Midbrain (tissue), 1 donor: ENCODE measurements at places on chromosomes 12 and 14.

GRCh38 chr14:87813686-87814085, 179.3 kb downstream of the GALC start:
- no peak for DNase-seq

DNA sequence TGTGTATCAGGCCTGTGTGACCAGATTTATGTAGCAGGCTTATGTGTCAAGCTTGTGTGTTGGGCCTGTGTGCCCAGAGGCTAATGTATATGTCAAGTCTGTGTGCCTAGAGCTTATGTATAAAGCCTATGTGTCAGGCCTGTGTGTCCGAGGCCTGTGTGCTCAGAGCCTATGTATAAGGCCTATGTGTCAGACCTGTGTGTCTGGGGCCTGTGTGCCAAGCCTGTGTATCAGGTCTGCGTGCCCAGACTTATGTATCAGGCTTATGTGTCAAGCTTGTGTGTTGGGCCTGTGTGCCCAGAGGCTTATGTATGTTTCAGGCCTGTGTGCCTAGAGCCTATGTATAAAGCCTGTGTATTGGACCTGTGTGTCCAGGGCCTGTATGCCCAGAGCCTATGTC, 249.3 kb upstream of the AVPR1A start:
- no peak for DNase-seq

DNA sequence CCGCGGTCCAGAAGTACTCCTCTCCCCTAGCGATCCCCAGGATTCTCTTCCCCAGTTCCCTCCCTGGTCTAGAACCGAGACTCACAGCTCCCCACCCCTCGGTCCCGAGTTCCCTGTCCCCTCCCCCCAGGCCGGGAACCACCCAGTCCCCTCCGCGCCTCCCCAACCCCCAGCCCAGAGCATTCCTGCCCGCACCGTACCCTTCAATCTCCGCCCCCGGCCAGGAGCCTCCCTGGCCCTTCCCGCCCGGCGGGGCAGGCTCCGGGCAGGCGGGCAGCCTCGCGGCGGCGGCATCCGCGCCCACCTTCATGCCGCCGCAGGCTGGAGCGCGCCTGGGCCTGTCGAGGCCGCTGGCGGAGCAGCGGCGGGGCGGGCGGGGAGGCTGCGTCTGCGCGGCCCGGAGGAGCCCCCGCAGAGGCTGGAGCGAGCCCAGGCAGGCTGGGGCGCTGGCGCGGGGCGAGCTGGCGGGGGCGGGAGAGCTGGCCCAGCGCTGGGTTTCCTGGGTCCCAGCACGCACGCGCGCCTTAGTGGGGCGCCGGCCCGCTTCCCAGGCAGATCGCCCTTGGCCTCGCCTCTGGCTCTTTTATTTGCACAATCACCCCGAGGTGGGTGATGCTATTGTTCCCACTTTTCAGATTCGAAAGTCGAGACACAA, 22.2 kb upstream of the GPR132 start:
- DNase-seq: no peak

- DNase-seq: peak; percentile 48
These were observed 4.8 kb downstream of the FAM222A start for GRCh38 chr12:109718390-109718789.

GRCh38 chr14:89617481-89618329, 200.7 kb upstream of the FOXN3 start:
- peak; percentile 66 for DNase-seq

DNA sequence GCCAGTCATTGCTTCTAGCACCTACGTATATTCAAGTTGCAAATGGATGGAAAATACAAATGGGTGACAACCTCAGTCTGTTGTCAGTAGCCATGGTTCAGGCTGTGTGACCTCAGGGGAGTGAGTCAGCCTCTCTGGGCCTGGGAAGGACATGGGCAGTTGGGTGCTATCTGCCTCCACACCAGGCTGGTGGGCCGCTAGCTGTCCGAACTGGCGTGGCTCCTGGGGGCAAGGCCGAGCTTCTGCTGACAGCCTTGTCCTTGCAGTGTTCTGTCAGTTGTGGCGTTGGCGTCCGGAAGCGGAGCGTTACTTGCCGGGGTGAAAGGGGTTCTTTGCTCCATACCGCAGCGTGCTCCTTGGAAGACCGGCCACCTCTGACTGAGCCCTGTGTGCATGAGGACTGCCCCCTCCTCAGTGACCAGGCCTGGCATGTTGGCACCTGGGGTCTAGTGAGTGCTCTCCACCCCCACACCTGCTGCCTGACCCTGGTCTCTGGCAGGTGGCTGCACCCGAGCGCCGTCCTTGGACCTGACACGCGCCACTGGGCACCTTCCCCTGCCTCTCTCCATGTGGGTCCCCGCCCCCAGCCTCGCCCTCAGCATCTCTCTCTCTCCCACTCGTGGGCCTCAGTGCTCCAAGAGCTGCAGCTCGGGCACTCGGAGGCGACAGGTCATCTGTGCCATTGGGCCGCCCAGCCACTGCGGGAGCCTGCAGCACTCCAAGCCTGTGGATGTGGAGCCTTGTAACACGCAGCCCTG, 17.1 kb downstream of the PAPLN start:
- no peak for DNase-seq

DNA sequence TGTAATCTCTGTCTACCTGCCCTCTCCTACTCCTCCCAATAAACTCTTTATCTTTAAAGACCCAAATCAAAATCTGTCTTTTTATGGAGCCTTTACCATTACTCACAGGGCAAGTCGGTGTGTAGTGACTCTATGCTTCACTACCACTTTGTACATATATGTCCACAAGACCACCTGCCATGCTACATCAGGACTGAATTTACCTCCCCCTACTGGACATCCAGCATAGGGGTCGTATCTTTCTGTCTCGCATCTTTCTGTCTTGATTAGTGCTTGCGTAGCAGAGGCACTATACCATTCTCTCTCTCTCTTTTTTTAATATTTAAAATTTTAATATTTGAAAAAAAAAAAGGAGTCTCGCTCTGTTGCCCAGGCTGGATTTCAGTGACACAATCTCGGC, 587.5 kb downstream of the SOX5 start:
- DNase-seq: no peak

- DNase-seq: no peak
These were observed 184.9 kb downstream of the ITPR2 start for GRCh38 chr12:26648066-26648465.

GRCh38 chr14:44463356-44464004, 43.6 kb downstream of the FSCB start:
- DNase-seq: no peak

DNA sequence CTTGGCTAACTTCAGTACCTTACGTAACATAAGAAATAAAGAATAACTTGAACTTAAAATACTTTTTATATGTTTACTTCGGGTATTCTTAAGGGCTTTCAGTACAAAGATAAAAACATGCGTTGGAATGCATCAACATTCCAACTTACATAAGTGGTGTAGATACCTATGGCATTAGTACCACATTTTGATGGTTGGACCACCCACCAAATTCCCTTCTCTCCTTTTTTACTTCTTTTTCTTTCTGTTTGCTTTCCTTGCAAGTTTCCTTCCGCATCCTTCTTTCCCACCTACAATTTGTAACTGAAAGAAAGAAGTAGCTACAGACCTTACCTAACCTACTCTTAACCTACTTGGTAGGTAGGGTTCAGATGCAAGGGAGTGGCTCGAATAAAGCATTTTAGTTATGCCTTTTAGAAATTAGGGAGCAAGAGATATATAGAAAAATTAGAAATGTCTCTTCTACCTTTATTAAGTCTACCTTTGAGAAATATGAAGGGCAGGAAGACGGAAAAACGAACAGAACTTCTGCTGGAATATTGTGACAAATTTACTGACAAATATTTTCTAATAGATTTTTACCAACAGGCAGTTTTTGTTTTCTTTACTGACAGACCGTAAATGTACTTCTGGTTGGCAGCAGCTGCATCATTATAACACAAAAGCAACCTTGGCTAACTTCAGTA, 2.1 kb upstream of the ARHGAP5 start:
- DNase-seq: no peak

DNA sequence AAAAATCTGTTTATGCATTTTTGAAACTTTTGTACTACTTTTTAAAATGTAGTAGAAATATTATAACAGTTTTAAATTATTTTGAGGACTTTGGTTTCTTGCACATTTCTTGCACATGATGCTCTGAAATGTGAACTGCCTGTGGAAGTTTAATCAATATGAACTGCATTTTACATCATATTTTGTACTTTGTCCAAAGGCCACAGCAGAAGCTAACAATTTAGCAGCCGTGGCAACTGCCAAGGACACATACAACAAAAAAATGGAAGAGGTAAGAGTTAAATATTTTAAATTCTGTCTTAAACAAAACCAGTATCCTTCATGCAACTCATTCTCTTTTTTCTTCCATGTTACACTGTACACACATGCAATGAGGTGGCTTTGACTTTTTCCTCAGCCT, 45.1 kb downstream of the SAV1 start:
- DNase-seq: no peak

DNA sequence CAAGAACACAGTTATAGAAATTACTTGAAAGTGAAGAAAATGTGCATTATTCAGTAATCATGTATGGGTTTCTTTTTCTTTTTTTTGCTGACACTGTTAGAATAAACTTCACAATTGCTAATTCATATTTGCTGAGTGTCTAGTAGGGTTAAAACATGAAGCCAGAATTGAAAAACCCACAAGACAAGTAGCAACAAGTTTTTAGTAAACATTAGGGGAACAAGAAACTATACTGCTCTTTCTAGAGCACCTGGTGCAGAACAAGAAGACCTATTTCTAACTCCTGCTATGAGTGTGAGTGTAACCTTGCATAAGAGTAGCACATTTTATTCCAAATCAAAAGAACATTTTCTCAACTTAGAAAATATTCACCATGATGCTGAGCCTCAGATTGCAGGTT, 83.2 kb downstream of the ITPR2 start:
- DNase-seq: no peak

GRCh38 chr14:72128629-72129028, 196.4 kb downstream of the RGS6 start:
- DNase-seq: no peak

DNA sequence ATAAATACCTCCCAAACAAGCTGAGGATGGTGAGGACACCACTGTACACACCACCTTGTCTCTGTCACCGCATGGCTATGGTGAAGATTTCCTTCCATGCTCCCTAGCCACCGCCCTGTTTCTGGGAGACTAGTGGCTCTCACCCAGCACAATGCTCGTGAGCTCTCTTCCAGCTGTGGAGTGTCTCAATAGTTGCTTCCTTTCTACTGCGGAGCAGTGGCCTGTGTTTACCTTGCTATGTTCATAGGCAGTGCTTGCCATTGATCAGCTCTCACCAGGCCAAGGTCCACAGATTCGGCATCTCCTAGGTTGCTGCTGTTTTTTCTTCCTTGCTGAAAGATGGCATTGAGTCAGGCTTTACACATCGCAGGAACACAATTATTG, 313.6 kb upstream of the RTL1 start:
- DNase-seq: no peak

DNA sequence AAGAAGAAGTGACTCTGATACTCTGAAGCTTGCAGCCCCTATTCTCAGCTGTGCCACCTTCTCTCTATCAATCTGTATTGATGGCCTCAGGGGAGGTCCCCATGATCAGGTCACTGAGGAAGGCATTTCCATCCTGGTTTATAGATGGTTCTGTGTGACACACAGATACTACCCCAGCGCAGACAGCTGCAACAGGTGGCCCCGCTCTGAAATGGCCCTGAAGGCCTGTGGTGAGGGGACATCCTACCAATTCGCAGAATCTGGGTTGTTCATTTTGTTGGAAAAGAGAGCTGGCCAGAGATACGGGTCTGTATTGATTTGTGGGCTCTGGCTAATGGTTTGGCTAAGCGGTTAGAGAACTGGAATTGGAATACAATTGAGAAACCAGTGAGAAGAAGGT, 21.7 kb downstream of the DLK1 start:
- no peak for DNase-seq

DNA sequence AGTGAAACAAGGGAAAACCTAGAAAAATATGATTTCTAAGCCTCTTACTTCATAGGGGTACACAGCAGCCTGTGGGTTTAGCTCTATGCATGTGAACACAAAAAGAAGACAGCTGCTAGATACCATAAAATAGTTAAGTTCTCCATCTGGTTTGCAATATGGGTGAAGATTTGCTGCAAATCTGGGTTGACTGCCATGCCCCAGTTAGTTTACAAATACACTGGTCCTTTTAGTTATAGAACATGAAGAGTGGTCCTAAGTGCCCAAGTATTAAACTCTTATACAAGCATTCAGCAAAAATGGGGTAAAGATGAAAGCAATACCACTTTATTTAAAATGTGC, 176.1 kb downstream of the AEBP2 start:
- no peak for DNase-seq
